ENCODE measurements at places on chromosomes 7 and 10.
A peak's percentile ranks its signal among the peaks of the same experiment; 100 is the strongest.

DNA sequence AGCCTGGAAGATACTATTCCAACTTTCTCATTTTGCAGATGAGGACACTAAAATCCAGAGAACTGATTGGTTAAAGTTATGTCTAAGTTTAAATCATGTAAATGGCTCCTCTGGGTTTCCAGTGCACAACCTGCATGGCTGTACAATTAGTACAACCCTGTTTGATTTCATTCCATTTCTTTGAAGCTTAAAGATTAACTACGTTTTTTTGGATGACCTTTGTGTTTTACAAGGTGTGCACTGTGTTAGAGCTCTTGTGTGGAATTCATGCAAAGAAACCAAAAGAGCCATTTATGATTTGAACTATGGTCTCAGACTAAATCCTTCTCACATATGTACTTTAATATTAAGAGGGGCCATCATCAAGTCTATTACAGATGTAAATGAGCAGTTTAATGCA, 149.5 kb downstream of the TMEM168 start:
- no peak for DNase-seq

- DNase-seq = no peak
These were observed 537.6 kb downstream of the ACTR3B start for GRCh38 chr7:153297141-153297540.

GRCh38 chr7:132145466-132145865, 430.8 kb downstream of the PLXNA4 start:
- peak; percentile 83 for DNase-seq

- DNase-seq = no peak
These were observed 19.2 kb downstream of the CFAP70 start for GRCh38 chr10:73339436-73339835.

DNA sequence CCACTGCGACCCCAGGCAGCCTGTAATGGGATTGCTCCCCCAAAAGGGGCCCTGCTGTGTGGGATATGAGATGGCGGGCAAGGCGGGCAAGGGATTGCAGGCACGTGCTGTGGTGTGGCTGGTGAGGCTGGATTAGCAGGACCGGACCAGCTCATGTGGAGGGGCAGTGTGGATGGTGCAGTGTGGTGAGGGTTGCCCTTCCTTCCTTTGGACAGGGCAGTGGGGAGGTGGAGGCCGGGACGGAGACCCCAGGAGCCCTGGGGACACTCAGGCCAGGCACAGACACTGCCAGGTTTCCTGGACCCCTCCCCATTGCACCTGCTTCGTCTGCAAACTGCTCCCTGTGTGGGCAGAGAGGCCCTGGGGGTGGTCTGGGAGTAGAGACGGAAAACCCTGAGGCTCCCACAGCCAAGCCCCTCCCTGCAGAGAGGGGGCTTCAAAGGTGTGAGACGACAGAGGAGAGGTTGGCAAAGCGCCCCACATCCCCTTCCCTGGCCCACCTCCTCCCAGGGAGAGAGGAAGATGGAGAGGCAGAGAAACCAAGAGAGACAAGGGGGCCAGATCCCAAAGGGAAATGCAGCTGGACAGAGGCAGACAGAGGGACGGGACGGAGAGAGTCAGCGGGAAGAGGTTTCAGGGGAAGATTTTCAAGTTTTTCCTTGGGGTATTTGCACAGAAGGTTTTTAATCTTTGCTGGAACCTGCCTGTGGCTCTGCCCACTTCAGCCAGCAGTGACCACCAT, 89.2 kb downstream of the MICALL2 start:
- no peak for DNase-seq

DNA sequence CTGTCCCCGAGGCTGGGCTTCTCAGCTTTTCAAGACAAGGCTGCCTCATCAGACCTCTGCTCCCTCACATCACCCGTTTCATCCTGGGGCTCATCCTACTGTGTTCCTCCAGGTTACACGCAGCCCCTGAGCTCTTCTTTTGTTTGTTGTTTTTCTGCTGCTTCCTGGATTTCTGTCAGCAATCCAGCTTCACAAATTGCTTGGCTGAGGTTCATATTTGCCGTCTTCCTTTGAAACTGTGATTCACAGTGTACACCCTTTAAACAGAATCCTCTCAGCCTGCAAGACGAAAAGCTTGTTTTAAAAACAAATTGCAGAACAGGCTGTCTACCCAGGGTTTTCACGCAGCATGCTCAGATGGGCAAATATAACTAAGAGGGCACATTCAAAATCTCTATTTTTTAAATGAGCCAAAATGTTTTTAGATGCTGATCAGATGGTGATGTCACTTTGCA, 39.1 kb upstream of the PARD3 start:
- peak; percentile 31 for DNase-seq

- DNase-seq = no peak
These were observed 3.8 kb upstream of the PKD2L1 start for GRCh38 chr10:100333661-100334440.

GRCh38 chr10:103649654-103650423, 156.3 kb downstream of the NEURL1 start:
- no peak for DNase-seq

GRCh38 chr10:36489611-36490228, 635.7 kb upstream of the ANKRD30A start:
- DNase-seq = peak; percentile 71

GRCh38 chr10:103673606-103674005, 180.1 kb downstream of the NEURL1 start:
- no peak for DNase-seq

DNA sequence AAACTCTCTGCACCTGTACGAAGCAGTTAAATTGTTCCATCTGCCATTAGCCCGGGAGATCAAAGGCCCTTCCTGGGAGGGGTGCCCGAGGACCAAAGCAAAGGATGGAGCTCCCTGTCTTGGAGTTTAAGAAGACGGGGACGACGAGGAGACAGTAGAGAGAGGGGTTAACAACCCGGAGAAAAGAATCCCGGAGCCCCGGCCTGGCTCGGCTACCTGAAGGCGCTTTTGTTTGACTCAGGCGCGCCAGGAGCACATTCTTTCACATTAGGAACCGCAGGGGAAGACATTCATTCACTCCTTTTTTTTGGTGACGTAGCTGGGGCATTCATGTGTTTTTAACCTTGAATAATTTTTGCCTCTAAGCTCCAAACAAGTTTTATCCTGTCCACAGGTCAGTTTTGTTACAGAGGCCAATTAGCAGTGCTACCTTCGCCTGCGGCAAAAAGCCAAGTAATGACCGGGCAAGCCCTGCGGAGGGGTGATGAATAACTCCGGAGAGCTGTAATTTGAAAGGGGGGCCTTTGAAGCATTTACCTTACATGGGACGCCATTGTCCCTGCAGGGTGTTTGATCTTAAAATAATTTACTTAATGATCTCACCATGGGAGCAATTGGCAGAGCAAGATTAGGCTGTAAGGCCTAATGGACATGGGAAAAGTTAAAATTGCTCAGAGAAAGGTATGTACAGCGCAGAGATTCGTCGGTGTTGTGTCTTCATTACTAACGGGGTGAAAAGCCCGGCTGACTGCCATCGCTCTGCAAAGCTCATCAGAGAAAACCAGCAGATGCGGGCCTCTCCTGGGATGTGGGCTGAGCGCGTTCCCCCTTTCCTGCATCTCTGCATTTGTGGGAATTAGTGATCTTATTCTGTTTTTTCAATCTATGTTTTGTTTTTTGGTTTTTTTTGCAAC, 258.0 kb upstream of the SP4 start:
- DNase-seq = no peak

DNA sequence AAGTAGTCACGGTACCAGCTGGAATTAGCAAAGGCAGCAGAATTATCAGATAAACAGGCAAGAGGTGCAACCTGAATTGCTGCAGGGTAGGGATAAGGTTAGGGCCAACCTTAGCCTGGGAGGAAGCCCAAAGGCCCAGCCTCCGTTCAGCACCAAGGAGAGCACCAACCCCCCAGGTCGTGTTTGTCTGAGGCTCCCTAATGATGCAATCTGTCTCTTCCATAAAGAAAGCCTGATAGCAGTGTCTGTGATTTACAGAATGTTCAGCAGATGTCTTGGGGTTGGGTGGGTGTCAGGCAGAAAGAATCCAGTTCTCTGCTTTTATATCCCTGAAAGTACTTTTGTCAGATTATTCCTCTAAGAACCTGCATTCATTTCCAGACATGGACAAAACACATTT, 328.4 kb upstream of the AOAH start:
- DNase-seq = peak; percentile 64

All from fibroblast of skin of scalp (primary cell).